Forelimb muscle (tissue), 1 donor: ENCODE measurements at places on chromosomes 13 and 19. TPM values are rescaled to one million over a fixed set of nuclear protein-coding genes. Genes with fewer than 3 reads are reported as not detected.
A peak's percentile ranks its signal among the peaks of the same experiment; 100 is the strongest.

DNA sequence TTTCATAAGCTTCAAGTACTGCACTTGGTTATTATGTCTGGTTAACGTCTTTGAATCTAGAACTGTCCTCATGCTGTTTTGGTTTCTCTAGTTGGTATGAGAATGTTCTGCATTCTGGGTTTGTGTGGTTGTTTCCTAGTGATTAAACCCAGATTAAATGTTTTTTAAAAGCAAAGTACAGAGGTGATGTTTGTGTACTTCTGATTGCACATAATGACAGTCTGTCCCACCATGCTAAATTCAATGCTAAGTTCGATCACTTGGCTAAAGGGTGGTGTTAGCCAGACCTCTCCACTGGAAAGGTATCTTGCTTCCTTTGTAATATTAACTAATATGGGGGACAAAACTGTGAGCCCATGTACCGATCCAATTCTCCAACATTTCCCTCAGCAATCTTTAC lies 14.6 kb downstream of the N4BP2L1 start:
- DNase-seq, result no peak

DNA sequence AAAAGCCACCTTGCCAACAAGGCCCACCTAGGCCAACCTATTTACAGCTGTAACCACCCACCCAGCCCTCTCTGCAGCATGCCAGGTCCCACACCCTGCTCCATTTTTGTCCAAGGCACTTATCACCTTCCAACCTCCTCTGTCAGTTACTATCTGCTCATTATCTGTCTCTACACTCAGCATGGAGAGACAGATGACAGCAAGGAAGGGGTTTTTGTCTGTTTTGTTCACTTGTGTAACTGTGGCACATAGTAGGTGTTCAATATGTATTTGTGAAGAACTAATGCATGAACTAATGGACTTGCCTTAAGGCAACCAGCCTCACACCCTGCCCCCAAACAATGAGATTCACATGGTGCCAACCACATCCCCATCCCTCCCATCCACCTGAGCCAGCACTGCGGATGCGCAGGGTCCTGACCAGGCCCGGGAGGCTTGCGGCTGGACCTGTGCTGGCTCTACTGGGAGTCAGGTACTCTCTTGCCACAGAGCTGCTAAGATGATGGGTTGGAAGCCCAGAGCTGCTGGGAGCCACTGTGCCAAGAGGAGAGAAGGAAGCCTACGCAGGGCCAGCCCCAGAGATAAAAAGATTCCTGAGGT lies 17.3 kb downstream of the DEDD2 start:
- DNase-seq, result no peak

DNA sequence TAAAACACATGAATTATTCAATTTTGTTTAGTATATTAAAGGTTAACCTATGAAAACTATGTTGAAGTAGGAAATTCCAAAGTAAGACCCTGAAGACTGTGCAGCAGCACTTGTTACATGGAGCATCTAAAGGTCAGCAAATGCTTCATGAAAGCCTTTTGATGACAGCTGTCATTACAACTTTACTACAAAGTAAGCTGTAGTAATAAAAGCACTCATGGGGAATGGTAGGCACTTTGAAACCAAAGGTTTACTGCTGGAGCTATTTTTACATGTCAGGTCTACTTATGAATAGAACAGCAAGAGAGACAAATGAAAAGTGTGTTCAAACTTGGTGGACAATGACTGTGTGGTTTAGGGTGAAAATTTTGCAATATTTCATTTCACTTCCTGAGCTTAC lies 672.5 kb upstream of the PCDH20 start:
- DNase-seq, result no peak

DNA sequence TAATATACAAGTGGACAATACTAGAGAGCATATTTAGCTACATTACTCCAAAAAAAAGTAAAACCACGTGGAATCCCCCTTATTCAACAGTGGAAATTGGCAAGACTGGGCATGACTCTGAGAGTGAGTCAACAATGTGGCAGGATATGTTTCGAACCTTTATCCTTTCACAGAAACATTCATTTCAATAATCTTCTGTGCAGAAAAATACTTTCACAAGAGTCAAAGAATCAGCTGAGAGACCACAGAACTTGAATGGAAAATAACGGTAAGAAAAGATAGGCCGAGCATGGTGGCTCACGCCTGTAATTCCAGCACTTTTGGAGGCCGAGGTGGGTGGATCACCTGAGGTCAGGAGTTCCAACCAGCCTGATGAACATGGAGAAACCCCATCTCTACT lies 25.1 kb upstream of the CD70 start:
- no peak for DNase-seq

- DNase-seq, result peak; percentile 8
Measured at GRCh38 chr13:21371011-21371410, 88.1 kb downstream of the ZDHHC20 start.

GRCh38 chr19:40601134-40601974 lies at the start of gene LTBP4:
Gene LTBP4 (plus strand): TSS chr19:40601369. CDS start chr19:40601388, 19 bp downstream.
- DNase-seq, result no peak

DNA sequence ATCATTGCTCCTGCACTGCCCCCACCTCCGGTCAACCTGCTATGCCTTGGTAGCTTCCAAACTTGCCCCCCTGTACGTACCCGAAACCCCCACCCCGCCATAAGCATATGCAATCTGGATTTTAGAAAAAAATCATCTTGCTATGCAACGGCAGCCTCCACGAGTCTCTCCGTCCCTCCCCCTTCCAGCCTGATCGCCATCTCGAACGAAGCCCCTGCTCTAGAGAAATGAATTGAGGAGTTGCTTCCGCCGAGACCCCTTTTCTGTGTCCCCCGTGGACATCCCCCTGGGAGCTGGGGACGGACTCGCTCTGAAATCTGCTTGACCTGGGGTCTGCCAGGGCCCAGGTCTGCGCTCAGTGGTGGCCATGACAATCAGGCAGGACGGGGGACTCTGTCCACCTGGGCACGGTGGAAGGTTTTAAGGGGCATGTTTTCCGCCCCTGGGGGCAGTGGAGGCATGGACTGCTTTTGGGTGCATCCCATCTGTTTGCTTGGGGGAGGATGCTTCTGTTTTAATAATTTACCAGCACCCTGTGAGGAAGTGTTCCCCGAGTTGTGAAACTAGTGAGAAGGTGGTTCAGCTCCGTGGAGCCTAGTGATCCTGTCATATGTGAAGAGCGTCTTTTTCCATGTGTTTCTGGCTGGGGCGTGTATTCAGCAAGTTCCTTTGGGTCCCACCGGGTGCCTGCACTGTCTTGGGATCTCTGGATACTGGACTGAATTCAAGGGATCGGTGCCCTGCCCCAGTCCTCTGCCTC lies 1.0 kb downstream of the KDM4B start:
- DNase-seq, result no peak

DNA sequence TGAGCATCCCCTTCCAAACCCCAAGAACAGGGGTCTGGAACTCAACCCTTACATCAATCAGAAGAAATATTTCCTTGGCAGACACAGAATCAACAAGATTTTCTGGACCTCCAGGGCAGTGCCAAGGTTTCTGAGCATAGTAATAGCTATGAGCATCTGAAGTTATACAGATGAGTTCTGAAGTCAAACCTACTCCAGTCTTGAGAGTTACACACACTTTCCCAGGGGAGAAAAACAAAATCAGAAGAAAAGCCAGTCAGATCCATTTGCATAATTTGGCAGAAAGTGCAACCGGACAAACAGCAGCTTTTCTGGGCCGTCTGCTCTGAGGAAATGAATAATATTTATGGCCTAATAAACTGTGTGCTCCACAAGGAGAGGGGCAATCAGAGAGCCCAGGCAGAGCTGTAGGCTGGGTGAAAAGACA lies 93.1 kb downstream of the KL start:
- DNase-seq, result no peak

- DNase-seq, result no peak
Measured at GRCh38 chr13:50842251-50842989, 1.1 kb downstream of the DLEU7 start.

DNA sequence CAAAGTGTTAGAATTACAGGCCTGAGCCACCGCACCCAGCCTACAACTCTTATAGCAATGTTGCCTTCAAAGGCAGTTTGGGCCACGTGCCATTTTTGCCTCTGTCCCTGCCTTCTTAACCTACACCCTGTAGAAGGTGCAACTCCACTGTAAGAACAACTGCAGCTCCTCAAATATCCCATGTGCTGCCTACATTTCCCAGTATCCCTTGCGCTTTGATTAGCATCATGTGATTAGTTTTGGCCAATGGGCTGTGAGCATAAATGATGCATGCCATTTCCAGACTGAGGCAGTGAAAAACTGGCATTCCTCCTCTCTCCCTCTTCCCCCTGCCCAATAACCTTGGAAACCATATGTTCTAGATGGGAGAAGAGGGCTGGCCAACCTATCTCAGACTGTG lies 75.2 kb upstream of the MRI1 start:
- no peak for DNase-seq

GRCh38 chr19:30226464-30227011 lies 145.6 kb upstream of the ZNF536 start:
- DNase-seq, result no peak

DNA sequence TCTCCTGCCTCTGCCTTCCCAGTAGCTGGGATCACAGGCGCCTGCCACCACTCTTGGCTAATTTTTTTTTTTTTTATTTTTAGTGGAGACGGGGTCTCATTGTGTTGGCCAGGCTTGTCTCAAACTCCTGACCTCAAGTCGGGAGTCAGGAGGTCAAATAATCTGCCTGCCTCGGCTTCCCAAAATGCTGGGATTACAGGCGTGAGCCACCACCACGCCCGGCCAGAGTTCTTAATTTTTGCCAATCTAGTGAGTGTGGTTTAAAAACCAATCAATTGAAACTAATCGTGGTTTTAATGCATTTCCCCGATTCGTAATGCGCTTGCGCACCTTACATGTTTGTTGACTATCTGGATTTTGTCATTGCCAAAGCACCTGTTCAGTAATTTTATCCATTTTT lies 37.0 kb downstream of the SKA3 start:
- DNase-seq, result no peak

- DNase-seq, result no peak
Measured at GRCh38 chr13:112773601-112774447, 84.0 kb downstream of the ATP11A start.

DNA sequence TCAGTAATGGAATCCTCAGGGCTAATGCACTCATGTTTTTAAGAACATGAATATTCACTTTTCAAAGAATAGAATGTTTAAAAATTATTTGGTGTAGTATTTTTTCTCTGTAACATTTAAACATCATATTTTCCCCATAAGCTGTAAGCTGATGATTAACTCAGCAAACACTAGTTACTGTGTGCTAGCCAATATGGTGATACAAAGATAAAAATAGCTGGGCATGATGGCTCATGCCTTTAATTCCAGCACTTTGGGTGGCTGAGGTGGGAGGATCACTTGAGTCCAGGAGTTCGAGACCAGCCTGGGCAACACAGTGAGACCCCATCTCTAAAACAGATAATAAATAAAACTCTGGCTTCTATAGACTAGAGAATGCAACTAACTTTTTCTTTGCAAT lies 13.2 kb downstream of the RNF17 start:
- no peak for DNase-seq

- DNase-seq, result no peak
Measured at GRCh38 chr19:42153672-42154433, 21.6 kb upstream of the POU2F2 start.

- no peak for DNase-seq
Measured at GRCh38 chr13:27578121-27579030, 42.0 kb downstream of the LNX2 start.

DNA sequence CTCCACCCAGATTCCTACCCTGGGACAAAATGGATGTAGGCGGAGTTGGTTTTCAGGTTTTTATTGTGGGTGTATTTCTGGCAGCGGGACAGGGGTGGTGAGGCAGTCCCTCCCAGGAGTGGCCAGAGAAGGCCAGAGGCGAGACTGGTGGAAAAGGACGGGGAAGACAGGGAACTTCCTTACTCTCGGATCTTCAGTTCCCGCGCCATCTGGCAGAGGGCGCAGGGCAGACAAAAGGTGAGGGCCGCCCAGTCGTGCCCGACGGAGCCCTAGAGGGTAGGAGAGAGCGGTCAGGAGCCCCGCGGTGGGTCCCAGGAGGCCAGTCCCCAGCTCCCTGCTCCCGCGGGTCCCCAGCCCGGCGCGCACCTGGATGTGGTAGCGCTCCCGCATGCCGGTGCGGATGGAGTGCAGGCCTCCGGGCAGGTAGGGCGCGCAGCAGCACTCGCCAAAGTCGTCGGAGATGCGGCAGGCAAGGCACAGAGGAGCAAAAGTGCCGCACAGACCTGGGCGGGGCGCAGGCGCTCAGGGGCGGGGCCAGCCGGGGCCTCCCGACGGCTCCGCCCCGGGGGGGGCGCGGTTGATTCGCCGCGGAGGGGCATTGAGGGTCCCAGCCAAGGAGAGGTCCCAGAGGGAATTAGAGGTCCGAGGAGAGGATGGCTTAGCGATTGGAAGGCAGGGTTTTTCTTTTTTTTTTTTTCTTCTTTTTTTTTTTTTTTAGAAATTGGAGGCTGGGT lies 3.0 kb downstream of the CNFN start:
- no peak for DNase-seq

- DNase-seq, result no peak
Measured at GRCh38 chr19:18762125-18763023, 28.7 kb downstream of the COMP start.

GRCh38 chr19:40741527-40742390 lies 8.5 kb downstream of the ACTMAP start:
- no peak for DNase-seq

DNA sequence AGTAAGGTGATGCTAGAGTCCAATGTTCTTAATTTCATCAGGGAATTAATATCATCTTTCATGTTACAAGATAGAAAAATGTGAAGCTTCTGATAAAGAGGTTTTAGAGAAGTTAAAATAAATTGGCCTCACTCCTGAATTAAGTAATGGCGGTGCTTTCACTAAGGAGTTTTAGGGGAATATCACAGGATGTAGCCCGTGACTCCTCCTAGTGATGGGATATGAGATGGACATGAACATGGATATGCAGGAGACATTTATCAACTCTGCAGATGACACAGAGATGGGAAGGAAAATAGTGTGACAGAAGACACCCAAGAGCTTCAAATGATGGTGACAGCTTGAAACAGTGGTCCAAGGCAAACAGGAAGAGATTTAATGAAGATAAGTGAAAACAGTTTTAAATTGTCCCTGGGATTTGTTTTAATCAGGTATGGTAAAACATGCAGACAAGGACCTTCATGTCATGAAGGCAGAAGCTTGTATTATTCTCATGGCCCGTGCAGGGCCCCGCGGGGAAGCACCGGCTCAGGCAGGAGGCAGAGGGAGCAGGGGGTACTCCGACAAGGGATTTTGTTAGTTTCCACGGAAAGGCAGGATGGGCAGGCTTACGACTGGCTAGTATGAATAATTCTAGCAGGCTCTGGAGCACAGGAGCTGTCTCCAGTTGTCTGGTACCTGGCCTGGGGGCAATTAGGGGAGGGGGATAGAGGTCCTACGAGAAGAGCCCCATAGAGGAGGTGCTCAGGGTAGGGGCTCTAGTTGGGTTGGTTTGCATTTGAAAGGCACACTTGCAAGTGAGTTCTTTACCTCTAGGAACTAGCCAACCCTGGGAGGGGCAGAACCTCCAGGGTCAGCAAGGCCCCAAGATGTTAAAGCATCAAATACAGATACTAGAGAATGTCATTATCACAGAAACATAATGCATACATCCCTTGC lies 38.7 kb upstream of the FARP1 start:
- DNase-seq, result no peak

GRCh38 chr13:35917942-35918645 lies 213.1 kb downstream of the DCLK1 start:
- DNase-seq, result no peak

GRCh38 chr13:99295488-99296252 lies 11.5 kb downstream of the GPR183 start:
- no peak for DNase-seq

POP4 gene
- 42.0 TPM for polyA plus RNA-seq

BRSK1 gene
- 7.4 TPM for polyA plus RNA-seq

IL4I1 gene
- polyA plus RNA-seq, result 1.0 TPM

KLK8 gene
- polyA plus RNA-seq, result not detected

LMTK3 gene
- polyA plus RNA-seq, result not detected

LILRB5 gene
- polyA plus RNA-seq, result 8.1 TPM
